ENCODE measurements at places on chromosomes 5 and 9. TPM values are rescaled to one million over a fixed set of nuclear protein-coding genes. Genes with fewer than 3 reads are reported as not detected.

SCGB3A2 gene
- not detected for total RNA-seq

INSL6 gene
- 0.24 TPM for total RNA-seq

PLPPR1 gene
- not detected for total RNA-seq

MRRF gene
- total RNA-seq: 26.0 TPM

SLC36A1 gene
- 2.9 TPM for total RNA-seq

MPDZ gene
- total RNA-seq: 23.6 TPM

CCL27 gene
- total RNA-seq: 1.7 TPM

PCDHB4 gene
- 1.6 TPM for total RNA-seq

ERAP2 gene
- total RNA-seq: 1.9 TPM

ITK gene
- total RNA-seq: 0.05 TPM

DNA sequence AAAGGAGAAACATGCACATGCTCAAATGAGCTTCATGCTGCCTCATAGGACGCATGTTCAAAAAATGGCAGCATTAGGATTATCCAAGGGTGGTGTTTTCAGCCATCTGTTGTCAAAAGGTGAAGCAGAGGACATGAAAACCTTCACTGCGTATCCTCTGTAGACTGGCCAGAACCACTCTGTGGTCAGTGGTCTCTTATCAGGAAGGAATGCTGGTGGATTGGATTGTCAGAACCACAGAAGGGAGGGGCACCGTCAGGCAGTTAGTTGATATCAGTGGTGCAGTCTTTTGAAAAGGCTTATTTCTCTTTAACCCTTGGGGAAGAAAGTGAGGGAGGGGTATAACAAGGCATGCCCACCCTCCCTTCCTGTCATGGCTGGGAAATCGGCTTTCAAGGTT lies 100.1 kb downstream of the FBXL7 start:
- ATAC-seq: no peak

GRCh38 chr5:5302201-5302600 lies 120.3 kb upstream of the ICE1 start:
- no peak for ATAC-seq

GRCh38 chr5:159582756-159583541 lies 252.7 kb upstream of the IL12B start:
- peak; percentile 11 for ATAC-seq

DNA sequence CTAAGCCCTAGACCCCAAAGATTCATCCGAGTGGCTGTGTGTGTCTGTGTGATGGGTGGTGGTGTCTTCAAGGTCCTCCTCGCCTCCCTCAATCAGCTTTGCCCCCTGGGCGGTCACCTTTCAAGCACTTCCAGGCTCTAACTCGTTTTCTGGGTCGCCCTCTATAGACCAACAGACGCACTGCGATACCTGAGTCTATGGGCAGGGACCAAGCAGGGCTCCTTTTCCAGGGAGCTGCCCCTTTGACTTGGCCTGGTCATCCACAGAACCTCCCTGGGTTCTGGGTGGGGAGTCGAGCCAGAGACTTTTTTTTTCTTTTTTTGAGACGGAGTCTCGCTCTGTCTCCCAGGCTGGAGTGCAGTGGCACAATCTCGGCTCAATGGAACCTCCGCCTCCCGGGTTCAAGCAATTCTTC lies 1.1 kb downstream of the SLC27A4 start:
- ATAC-seq: peak; percentile 34

- peak; percentile 51 for ATAC-seq
These were observed 47.5 kb downstream of the COL27A1 start for GRCh38 chr9:114202849-114203248.

GRCh38 chr5:133698646-133699526 lies 86.5 kb upstream of the FSTL4 start:
- ATAC-seq: no peak

- ATAC-seq: no peak
These were observed 984.3 kb upstream of the TYRP1 start for GRCh38 chr9:11708899-11709298.

- ATAC-seq: no peak
These were observed 56.9 kb upstream of the CAST start for GRCh38 chr5:96605144-96605837.

GRCh38 chr9:98922721-98923435 lies 20.8 kb upstream of the COL15A1 start:
- no peak for ATAC-seq

DNA sequence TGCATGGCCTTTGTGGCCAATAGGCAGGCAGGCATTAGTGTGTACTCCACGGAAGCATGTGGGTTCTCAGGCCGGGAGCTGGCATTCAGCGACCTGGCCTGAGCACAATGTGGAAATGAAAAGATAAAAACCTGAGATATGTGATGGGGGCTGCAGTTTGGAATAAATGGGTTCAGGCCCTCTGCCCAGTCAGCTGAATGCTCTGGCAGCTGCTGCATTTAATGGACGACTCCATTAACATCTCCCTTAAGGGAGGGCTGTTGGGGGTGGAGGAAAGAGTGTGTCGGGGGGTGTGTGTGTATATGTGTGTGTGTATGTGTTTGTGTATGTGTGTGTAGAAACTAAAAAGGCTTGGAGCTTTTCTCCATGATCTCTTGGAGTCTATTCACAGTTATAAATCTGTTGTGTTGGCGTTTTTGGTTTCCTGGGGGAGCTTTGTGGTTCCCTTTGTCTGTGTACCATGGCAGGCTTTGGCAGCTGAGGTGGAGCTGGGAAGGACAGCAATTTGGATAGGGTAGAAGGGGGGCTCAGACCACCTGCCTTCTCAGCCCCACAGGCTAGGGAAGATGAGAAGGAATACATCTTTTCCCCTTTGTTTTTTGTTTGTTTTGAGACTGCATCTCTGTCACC lies 27.3 kb upstream of the HSPA9 start:
- no peak for ATAC-seq

DNA sequence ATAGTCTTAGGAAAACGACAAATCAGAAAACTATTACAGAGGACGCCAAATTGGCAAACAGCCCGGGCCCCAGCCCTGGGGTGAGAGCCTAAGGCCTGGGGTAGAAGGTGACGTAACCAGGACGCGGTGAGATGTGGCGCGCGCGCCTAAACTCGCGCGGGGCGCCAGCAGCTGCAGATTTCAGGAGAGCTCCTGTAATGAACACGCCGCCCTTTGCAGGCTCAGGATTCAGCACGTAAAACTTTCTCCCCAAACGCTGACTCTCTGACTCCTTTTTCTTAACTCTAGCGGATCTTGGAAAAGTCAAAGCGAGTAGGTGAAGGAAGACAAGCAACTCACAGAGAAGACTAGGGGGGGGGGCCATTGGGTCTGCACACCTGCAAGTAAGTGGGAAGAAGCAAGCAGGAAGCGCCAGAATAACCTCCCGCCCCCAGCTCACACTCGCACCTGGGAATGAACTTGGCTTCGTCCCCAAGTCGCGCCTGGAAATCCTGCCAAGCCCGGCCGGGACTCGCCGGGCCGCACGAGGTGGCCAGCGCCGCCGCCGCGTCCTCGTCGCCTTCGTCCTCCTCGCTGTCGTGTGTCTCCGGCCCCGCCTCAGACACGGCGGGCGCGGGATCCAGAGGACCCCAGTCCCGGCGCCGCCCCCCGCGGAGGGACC lies 822 bp downstream of the RASEF start:
- ATAC-seq: peak; percentile 65

DNA sequence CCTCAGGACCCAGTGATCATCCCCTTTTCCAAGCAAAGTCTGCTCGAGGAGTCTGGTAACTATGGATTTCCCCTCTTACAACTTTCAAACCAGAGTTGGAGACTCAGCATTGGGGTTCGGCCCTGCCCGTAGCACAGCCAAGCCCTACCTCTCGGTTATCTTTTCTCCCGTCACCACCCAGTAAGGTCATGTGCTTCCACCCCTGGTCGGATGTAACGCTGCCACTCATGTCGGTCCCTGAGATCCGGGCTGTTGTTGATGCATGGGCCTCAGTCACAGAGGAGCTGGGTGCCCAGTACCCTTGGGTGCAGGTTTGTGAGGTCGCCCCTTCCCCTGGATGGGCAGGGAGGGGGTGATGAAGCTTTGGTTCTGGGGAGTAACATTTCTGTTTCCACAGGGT lies 1.2 kb downstream of the GALT start:
- no peak for ATAC-seq

DNA sequence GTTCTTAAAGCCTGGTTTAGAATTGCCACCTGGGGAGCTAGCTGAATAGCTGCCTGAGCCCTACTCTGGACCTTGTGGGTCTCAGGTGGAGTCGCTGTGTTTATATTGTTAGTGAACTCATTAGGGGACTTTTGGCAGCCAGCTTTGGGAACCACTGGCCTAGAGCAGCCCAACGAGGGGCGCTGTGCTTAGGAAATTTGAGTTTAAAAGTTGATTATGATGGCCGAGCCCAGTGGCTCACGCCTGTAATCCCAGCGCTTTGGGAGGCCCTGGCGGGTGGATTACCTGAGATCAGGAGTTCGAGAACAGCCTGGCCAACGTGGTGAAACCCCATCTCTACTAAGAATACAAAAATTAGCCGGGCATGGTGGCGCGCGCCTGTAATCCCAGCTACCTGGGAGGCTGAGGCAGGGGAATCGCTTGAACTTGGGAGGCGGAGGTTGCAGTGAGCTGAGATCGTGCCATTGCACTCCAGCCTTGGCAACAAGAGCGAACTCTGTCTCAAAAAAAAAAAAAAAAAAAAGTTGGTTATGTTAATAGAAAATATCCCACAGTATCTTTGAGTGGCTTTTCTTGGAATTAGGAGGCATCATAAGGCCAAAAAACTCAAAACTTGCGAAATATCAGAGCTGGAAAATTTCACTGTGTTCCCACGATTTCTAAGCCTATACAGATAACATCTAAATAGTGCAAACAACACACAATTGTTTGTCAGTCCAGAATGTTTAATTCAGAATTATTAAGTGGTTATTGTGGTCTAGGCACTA lies 809 bp downstream of the MCCC2 start:
- peak; percentile 5 for ATAC-seq

GRCh38 chr9:91428436-91428835 lies 4.8 kb upstream of the NFIL3 start:
- ATAC-seq: no peak

DNA sequence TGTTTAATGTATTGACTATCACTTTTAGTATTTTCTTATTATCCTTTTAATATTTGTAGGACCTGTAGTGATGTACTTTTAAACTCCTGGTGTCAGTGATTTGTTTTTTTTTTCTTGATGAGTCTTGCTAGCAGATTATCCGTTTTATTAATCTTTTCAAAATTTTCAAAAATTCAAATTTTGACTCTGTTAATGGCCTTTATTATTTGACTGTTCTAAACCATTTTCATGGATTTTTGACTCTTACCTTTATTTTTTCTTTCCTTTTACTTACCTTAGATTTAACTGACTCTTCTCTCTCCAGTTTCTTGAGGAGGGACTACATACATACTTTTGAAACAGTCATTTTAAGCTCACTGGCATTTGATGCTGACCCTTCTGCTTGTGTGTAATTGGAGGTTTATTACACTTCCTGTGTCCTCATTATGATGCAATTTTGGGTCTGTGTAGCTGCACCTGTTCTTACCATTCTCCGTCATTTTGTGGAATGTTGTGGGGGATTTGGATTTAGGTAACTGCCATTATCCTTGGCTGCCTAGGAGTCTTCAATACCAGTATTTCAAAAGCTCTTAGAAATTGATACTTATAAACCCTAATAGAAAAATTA lies 32.0 kb upstream of the EXOC3 start:
- ATAC-seq: no peak

All from motor neuron (in vitro differentiated cells).